ENCODE measurements at places on chromosomes 3 and 15.

- DNase-seq = no peak
These were observed 149.0 kb upstream of the ST8SIA2 start for GRCh38 chr15:92244703-92245102.

- DNase-seq = peak; percentile 31
These were observed 45.2 kb downstream of the RARB start for GRCh38 chr3:25473246-25473645.

- no peak for DNase-seq
These were observed 32.2 kb downstream of the SLC24A1 start for GRCh38 chr15:65653801-65654521.

GRCh38 chr3:32508711-32509110 is 6.1 kb upstream of the CMTM6 start:
- no peak for DNase-seq

GRCh38 chr3:178538056-178538455 is 1.8 kb downstream of the KCNMB2 start:
- DNase-seq = no peak

DNA sequence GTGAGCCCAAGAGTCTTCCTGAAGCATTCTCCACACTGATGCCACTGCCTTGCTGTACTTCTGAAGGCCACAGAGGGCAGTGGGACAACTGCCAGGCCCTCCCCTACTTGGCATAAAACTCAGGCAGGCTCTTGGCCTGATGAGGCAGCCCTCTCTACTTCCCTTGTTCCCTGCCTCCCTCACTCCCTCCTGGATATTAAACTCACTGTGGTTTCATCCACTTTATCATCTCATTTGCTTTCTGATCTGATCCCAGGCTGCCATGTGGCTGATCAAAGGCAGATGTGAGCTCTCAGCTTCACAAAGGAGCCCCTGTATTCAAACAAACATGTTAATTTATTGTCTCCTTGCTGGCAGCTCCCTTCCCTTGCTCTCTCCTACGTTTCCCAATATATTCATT is 533.5 kb downstream of the IGSF11 start:
- peak; percentile 12 for DNase-seq

DNA sequence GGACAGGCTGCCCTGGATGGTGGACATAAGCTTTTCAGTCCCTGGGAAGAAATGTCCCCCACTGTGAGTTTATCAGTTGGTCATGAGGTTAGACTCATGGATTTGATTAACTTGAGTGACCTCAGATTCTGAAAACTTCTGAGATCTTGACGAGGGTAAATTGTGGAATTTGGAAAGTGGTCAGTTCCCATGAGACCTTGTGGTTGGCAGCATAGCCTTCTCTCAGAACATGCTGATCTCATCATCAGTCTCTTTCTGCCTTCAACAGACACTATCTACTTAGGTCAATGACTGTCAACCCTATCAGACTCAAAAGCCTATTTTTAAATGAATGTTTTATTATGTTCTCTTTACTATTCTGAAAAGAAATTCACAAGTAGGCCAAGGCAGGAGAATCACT is 45.6 kb upstream of the NDUFB4 start:
- DNase-seq = no peak

GRCh38 chr3:25433868-25434267 is 5.8 kb downstream of the RARB start:
- peak; percentile 33 for DNase-seq

GRCh38 chr3:113594066-113594465 is 61.7 kb downstream of the SIDT1 start:
- DNase-seq = no peak

DNA sequence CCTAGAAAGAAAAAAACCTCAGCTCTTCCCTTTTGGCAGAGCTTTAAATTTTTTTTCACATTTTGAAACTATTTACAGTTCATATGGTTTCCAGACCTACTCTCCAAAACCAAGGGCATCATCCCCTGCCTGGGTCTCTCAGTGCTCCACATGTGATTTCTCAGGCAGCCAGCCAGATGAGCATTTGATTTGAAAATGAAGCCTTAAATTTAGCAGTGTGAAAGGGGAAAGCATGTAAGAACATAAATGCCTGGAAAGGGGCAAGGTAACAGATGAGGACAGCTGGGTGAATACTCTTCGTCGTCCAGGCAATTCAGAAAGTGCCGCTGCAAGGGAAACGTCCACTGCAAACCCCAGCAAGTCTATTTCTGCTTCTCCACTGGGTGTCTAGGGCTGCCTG is 94.8 kb downstream of the ATP8B4 start:
- no peak for DNase-seq

DNA sequence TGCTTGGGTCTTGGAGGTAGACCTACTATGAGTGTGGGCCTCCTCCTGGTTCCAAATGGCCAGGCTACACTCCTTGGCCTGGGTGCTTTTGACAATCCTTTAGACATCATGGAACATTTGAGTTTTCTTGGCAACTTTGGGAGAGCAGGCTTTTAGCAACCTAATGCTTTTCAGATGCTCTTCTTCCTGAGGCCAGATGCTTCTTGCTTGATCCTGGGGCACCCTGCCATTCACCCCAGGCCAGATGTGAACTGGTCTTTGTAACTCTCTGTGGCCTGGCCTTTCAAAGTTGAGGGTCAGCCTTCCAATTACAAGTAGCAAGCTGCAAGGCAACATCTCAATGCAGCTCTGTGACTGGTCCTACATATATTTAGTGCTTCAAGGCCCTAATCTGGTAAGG is 40.5 kb downstream of the RTP1 start:
- no peak for DNase-seq

GRCh38 chr15:92294759-92295158 is 98.9 kb upstream of the ST8SIA2 start:
- no peak for DNase-seq

- no peak for DNase-seq
These were observed 18.3 kb downstream of the TMEM62 start for GRCh38 chr15:43151688-43152087.

- DNase-seq = no peak
These were observed 1.6 kb upstream of the MTHFS start for GRCh38 chr15:79898369-79898768.

DNA sequence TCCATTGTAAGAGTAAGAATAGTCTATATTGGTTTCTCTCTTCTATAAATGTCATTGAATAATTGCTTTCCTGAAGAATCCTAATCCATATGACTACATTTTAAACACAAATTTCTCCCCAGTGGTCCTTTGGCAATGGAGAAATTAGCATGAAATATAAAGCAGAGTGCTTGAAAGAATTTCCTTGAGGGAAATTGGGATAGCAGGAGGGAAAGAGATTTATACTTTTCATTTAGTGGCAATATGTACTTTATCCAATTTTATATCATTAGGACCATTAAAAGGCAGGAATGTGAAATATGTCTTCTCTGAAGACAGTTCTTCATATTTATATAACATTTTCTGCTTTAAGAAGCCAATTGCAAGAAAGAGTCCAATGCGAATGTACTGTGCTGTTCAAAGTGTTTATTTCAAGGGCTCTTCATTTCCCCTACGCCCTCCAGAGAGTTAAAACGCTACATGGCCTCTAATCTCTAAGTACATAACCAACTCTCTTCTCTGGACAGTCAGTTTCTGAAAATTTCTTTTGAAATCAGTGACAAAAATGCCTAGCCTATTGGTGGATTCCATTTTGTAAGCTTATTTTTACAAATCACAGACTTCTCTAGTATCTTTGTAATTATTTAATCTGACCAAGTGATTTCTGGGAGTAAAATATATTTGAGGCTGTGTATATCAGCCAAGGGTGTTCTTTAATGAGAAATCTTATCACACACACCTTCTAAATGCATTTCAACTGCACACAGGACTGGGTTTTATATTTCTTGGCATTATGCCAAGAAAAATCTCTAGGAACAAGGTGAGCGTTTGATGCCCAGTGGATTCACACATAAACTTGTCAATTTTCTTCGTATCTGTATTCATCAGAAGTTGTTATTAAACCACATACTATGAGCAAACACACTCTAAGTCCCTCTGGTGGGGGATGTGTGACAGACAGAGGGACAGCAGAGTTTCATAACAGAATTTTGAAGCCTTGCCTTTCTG is 51.2 kb downstream of the KCNAB1 start:
- no peak for DNase-seq

- peak; percentile 7 for DNase-seq
These were observed 146.8 kb downstream of the ROBO2 start for GRCh38 chr3:77186728-77187127.

- no peak for DNase-seq
These were observed 49.8 kb downstream of the ST3GAL6 start for GRCh38 chr3:98812851-98813374.

GRCh38 chr15:72135719-72136118 is 17.5 kb downstream of the SENP8 start:
- DNase-seq = no peak

GRCh38 chr15:76200641-76201105 is 110.6 kb downstream of the ETFA start:
- no peak for DNase-seq

GRCh38 chr3:133271539-133271938 is 128.3 kb upstream of the BFSP2 start:
- no peak for DNase-seq

- DNase-seq = peak; percentile 13
These were observed 56.0 kb upstream of the MME start for GRCh38 chr3:155024006-155024638.

DNA sequence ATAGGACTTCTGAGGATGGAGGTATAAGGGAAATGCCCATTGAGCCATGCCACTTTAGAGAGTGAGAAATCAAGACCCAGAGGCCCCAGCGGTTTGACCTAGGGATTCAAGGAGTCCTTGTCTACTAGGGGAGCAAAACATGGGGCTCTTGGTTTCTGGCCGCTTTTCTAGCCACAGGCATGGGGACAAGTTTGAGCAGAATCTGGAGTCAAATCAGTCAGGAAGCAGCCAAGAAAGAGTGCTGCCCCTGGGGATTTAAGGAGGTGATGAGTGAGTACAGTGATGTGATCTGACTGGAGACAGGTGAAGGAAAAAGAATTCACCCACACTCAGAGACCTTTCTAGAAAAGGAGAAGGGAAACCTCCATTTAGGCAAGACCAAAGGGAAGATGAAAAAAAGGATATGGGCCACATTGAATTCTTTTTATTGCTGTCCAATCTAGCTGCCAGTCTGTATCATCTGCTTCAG is 244.0 kb upstream of the TBC1D5 start:
- DNase-seq = no peak

- DNase-seq = peak; percentile 53
These were observed 34.0 kb upstream of the CCK start for GRCh38 chr3:42300013-42300412.

DNA sequence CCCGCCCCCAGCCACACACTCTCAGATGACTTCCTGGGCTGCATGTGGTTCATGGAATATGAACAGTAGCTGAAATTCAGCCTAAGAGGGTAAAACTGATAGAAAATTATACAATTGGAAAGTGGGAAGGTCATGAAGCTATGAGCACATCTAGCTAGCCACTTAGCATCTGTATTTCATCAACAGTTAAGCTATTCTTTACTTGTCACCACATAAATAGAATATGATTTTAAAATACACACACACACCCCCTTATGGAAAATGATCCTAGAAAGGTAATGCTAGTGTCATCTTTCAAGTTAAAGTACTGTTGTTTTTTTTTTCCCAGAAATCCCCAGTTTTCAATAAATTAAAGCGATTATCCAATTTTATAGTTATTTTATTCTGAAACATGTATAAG is 3.6 kb downstream of the MAP4 start:
- DNase-seq = no peak

GRCh38 chr3:4726549-4726948 is 233.4 kb downstream of the ITPR1 start:
- DNase-seq = no peak

DNA sequence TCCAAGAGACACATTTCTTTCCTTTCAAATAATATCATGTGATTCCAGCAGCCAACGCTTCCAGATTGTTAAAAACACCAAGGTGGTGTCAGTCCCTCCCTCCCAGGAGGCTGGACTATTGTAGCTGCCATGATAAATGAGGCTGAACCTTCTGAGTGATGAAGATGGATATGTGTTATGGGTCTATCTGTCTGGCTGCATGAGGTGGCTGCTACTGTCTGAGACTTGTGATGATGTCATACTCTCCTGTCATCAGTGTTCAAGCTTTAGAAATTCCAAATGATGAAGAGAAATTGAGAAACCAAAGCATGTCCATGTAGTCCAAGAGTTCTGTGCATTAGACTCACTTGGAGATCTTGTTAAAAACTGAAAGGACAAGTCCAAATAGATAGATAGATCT is 683.0 kb downstream of the NTRK3 start:
- DNase-seq = no peak

DNA sequence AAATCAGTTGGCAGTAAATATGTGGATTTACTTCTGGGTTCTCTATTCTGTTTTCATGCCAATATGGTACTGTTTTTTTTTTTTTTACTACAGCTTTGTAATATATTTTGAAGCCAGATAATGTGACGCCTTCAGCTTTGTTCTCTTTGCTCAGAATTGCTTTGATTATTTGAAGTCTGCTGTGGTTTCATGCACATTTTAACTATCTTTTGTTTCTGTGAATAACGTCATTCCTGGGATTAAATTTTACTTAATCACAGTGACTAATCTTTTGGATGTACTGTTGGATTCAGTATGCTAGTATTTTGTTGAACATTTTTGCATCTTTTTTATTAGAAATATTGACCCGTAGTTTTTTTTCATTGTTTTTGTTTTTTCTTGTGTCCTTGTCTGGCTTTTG is 576.5 kb downstream of the ZNF385D start:
- DNase-seq = peak; percentile 79

GRCh38 chr3:111739311-111739911 is 119.7 kb upstream of the PHLDB2 start:
- peak; percentile 81 for DNase-seq

- DNase-seq = no peak
These were observed 20.3 kb upstream of the ZDHHC23 start for GRCh38 chr3:113927556-113927955.

DNA sequence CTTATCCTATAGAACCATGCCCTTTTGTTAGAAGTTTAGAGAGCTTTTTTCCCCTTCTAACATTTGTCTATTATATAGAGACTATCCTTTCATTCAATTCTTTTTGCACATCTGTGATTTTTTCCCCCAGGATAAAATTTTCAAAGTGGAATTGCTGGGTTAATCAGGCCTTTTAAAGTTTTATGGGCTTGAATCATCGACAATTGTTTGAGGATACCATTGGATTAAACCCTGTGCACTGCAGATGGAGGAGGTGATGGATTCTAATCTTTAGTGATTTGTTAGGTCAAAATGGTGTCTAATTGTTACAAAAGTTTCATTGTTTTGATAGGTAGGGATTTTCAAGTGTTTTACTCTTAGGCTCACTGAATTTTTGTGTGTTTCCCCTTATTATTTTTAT is 463.7 kb upstream of the CFAP20DC start:
- DNase-seq = no peak

DNA sequence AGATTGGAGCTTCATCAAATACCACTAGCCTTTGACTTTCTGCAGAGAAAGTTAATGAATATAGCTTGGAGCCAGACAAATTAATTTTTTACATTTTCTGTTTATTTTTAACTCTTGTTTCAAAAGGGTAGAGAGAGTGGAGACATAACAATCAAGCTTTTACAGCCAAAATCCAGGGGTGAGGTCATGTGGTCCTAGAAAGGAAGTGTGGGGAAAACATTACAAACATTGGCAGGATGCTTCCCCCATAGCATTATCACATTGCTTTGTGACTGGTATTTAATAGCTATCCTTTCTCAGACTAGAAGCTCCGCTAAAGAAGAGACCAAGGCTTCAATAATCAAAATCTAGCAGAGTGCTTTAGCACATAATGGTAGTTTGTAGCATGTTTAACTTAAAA is 46.4 kb upstream of the PHLDB2 start:
- no peak for DNase-seq

- DNase-seq = no peak
These were observed 1.7 kb downstream of the CHDH start for GRCh38 chr3:53844262-53845102.
